Cardiac septum (tissue), 1 donor: ENCODE measurements at places on chromosomes 2 and 18. TPM values are rescaled to one million over a fixed set of nuclear protein-coding genes. Genes with fewer than 3 reads are reported as not detected.

The ERBB4 gene
- total RNA-seq, result 13.8 TPM

The NETO1 gene
- total RNA-seq, result 0.83 TPM

The CYP27C1 gene
- not detected for total RNA-seq

The AQP12A gene
- total RNA-seq, result not detected

The SCRN3 gene
- 39.4 TPM for total RNA-seq

The LYPD6B gene
- total RNA-seq, result not detected

The MARCHF4 gene
- not detected for total RNA-seq

The DCC gene
- total RNA-seq, result not detected

The EPAS1 gene
- total RNA-seq, result 139 TPM

The PRKD3 gene
- 13.5 TPM for total RNA-seq

The KATNAL2 gene
- total RNA-seq, result 5.7 TPM

The GALNT13 gene
- total RNA-seq, result 0.13 TPM

The TEKT4 gene
- 0.32 TPM for total RNA-seq
